M059J (cell line): ENCODE measurements at places on chromosomes 2 and 18. TPM values are rescaled to one million over a fixed set of nuclear protein-coding genes. Genes with fewer than 3 reads are reported as not detected.
A peak's percentile ranks its signal among the peaks of the same experiment; 100 is the strongest.

DNA sequence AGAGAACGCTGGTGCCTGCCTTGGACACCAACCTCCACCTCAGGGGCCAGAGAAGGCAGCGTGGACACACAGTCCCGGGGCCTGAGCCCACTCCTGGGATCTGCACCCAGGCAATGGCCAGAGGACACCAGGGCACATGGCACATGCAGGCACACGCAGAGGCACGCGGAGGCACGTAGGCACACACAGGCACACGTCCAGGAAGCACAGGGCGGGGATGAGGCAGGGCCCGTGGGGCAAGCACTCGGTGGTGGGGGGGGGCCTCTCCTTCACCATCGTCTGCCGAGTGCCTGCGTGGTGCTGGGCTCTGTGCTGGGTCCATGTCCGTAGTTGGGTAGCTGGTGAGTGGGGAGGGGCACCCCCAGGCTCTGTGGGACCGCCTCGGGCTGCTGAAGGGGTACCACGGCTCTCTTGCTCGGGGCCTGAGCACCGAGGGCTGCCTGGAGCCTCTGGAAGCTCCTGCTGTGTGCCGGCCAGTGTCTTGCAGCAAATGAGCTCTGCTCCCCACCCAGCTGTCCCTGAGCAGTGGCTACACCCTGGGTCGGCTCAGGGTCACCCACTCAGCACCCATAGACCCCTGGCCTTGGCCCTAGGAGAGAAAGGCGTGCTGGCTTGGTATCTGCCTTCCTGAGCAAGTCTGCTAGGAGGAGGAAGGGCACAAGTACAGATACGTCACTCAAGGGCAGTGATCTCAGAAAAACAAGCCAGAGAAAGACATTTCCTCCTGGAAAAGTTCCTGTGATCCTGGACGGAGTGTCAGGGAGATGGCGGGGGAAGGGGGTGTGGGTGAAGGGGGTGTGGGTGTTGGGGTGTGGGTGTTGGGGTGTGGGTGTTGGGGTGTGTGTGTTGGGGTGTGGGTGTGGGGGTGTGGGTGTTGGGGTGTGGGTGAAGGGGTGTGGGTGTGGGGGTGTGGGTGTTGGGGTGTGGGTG, 26.4 kb downstream of the RTP5 start:
- DNase-seq = no peak

DNA sequence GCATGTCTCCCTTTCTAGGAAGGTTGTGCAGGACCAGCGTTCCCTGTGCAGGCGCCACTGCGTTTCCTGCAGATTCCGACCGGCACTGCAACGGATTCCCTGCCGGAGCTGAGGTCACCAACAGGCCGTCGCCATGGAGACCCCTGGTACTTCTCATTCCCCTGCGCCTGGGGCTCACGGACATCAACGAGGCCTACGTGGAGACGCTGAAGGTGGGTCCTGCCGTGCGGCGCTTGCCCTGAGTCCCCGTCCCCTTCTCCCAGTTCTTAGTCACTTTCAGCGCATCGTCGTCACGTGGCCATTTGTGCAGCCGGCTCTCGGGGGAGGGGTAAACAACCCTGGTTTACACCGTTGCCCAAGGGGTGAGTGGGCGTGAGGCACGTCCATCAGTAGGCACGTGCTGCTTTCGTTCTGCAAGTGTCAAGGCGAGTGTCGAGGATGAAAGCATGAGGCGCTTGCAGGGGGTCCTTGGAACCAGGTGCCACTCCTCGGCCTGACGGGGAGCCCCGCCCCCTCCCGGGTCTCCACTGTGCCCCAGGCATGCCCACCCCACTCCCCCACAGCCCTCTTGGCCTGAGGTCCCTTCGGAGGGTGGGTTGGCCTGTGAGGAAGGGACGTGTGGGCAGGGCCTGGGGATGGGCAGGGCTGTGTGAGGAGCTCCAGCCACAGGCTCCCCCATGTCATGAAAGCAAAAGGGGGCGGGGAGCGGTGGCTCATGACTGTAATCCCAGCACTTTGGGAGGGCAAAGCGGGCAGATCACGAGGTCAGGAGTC, 19.8 kb downstream of the DTYMK start:
- DNase-seq = no peak

- DNase-seq = no peak
Measured at GRCh38 chr18:9810994-9811705, 74.6 kb upstream of the TXNDC2 start.

- DNase-seq = peak; percentile 22
Measured at GRCh38 chr2:214203744-214204289, 207.0 kb upstream of the VWC2L start.

- DNase-seq = no peak
Measured at GRCh38 chr2:165431014-165431413, 38.5 kb upstream of the CSRNP3 start.

DNA sequence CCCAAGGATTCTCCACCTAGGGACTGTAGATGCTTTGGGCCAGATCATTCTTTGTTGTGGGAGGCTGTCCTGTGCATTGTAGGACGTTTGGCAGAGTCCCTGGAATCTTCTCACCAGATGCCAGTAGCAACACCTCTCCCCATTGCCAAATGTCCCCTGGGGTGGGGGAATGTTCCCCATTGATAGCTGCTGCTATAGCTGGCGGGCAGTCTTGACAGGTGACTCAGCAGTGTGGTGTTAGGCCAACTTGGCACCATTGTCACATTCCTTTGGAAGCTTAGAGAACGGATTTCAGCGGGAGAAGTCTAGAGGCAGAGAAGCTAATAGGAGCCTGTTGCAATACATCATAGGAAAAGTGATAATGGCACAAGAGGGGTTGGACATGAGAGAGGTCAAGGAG, 495.7 kb upstream of the SMIM21 start:
- DNase-seq = peak; percentile 77

DNA sequence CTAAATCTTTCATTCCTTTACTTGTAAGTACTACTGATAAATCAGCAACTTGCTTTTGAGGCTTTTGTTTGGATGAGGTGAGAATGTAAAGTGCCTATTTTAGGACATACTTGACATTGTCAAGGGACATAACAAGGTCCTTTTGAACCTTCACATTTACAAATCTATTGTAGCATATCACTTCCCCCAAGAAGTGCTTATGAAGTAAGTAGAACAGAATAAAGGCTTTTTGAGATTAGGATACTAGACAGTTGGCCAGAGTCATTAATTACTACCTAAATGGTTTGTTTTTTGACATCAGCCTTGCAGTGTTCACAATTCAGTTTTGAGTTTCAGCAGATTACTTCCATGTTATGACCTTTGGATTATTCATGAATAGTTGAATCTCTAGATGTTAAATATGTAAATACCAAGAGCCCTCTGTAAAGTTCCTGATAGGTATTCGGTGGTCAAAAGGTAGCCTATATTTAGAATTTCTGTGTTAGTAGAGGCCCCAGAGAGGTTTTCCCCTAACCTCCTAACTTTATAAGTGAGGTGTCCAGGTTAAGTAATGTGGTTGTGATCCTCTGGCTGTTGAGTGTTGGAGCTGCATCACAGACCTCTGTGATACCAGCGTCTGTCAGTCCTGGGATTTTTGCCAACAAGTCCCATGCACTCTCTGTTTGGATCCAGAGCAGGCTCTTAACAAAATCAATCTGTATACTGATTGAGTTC, 67.2 kb downstream of the LCLAT1 start:
- peak; percentile 64 for DNase-seq

GRCh38 chr2:84121-84520, 37.8 kb upstream of the FAM110C start:
- no peak for DNase-seq

The ASB18 gene
- total RNA-seq = 0.30 TPM in 1 of 2 replicates, not detected in the other

The RAD51AP2 gene
- not detected in 2 replicates for total RNA-seq

The RIT2 gene
- 0.37 and 0.79 TPM in 2 replicates for total RNA-seq

The SLC11A1 gene
- total RNA-seq = 0.02 and 0.07 TPM in 2 replicates

The HAAO gene
- not detected in 2 replicates for total RNA-seq
